ENCODE measurements at places on chromosomes 5 and 9.

DNA sequence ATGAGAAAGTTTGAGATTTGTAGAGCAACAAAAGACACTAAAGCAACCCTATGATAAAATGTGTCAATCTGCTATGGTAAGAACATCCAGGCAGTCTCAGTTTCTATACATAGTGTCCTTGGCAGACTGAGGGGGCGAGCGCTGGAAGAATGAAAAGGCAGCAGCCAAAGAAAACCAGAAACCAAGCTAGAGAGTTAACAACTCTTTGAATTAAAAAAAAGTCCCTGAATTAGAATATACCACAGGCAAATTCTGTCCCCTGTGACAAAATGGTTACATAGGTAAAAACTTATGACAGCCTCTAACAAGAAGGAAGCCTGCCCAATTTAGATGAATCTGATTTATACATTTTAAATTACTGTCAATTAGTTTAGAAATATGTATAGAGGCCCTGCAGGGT, 106.7 kb downstream of the OXCT1 start:
- DNase-seq, result no peak

DNA sequence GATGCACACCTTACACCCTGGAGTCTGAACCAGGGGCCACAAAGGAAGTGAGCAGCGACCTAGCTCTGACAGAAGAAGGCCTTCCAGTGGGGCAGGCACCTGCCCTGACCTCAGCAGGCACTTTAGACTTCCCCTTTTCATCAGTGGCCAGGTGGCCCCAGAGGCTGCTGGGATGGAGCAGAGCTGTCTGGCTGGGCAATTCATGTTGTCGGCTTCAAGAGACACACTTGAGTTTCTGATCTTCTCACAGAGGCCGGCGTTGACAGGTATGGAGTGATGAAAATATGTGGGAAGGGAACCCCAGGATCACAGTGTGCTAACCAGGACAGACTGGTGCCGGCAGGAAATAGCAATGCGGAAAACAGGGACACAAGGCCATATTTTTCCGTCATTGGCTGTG, 375.5 kb downstream of the CTNND2 start:
- no peak for DNase-seq

GRCh38 chr5:179302499-179303185, 42.6 kb downstream of the ADAMTS2 start:
- no peak for DNase-seq

GRCh38 chr5:28190011-28190410, 1151.6 kb upstream of the CDH9 start:
- no peak for DNase-seq

DNA sequence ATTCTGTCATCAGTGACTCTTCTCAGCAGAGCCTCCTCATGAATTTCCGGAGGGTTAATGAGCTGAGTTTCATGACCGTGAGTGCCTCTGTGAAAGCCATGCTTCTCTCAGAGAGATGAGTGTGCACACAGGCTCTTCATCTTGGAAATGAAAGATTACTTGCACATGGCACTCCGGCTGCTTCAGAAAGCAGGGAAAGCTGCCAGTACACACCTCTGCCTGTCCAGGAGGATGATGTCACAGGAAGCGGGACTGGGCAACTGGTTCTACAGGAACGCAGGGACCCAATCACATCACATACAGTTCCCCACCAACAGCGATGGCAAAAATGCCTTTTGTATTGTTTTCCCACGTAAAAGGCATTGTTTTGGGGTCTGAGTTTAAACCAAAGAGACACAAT, 286.0 kb upstream of the DAP start:
- DNase-seq, result no peak

- DNase-seq, result no peak
Measured at GRCh38 chr5:172695232-172696054, 54.4 kb downstream of the NEURL1B start.

DNA sequence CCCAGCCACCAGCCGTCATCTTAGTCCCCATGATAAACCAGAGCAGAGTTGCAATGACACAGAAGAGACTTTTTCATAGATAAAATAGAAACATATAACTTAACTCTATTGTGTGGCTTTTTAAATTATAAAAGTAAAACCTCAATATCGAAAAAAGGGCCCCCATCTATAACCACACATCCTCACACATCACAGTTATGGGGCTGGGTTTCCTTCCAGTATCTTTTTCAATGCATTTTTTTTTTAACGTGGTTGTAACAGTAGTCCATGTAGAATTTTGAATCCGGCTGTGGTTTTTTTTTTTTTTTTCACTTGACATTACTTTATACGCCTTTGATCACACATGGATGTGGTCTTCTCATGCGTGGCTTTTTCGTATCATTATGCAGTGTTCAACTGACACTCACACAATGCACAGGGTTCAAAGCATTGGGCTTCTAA, 77.4 kb downstream of the CFAP77 start:
- no peak for DNase-seq

DNA sequence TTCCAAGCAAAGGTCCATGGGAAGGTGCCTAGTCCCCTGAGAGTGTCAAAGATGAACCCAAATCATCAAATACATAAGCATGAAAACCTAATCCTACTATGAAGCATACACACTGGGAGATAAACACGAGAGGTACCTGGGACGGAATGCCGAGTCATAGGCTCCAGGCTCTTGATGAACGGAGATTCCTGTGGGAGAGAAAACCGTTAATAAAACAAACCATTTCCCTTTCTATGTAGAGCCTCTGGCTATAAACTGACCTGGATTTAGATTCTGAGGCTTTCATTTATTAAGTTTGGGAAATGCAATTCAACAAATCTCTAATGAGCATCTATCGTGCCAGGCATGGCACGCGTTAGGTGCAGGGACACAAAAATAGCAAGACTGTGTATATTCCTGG, 206.4 kb upstream of the IL12B start:
- DNase-seq, result no peak

DNA sequence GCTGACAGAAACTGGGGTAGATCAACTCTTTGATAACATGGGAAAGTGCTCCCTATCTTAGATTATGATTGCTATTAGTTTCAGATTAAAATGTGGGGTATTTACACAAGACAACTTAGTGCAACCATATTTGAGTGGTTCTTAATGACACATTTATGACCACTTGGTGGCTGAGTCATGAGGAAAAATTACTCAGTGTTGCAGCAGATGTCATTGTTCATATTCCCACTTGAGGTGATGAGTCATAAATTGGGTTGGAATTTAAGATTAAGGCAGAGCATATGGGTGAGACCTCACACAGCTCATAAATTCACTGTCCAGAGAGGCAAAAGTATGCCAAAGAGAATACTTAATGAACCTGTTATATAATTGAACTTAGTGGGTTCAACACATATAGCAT, 408.3 kb downstream of the DMRT2 start:
- no peak for DNase-seq

DNA sequence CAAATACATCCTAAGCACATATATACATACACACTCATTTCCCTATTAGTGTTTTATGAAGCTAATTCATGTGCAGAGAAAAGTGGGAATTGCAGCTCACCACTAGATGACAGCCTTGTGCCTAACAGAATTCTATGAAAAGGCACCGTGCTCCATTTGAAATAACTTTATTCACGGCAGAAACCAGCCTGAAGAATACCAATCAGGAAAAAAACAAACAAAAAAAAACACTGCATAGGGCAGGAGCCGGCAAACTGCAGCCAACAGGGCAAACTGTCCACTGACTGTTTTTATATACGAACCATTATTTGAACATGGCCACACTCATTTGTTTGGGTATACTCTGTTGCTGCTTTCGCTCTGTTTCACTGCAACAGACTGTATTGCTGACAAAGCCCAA, 33.6 kb downstream of the ERMP1 start:
- no peak for DNase-seq

- DNase-seq, result no peak
Measured at GRCh38 chr5:108459769-108460168, 77.9 kb upstream of the FBXL17 start.

- DNase-seq, result peak; percentile 59
Measured at GRCh38 chr9:114155263-114155994, at the start of gene COL27A1. Gene COL27A1 (plus strand): TSS chr9:114155537. CDS start chr9:114155951, 414 bp downstream.

GRCh38 chr9:19381656-19382055, 1.6 kb upstream of the RPS6 start:
- DNase-seq, result no peak
